CD4-positive, alpha-beta T cell (primary cell): ENCODE measurements at places on chromosomes 6 and 20.

- no peak for DNase-seq
Measured at GRCh38 chr20:36102306-36102705, 52.2 kb upstream of the EPB41L1 start.

GRCh38 chr6:155317186-155317585, 2.9 kb upstream of the TFB1M start:
- DNase-seq: no peak

GRCh38 chr6:52524918-52525317, 51.9 kb downstream of the TRAM2 start:
- DNase-seq: no peak

DNA sequence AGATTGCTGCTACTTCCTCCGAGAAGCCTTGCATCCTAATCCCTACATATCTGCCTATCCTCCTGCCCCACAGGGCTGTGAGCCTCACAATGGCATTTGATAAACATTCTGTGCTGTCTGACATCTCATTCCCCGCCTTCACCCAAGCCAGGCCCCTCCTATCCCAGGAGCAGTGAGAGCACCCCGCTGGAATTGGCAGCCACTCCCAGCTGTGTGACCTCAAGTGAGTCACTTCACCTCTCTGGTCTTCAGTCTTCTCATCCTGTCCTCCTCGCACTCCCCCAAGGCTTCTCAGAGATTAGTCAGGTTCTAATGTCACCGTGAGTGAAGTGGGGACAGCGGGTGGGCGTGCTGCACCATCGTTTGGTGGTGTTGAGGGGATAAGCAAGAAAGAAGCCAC, 81.7 kb downstream of the CDH22 start:
- no peak for DNase-seq

DNA sequence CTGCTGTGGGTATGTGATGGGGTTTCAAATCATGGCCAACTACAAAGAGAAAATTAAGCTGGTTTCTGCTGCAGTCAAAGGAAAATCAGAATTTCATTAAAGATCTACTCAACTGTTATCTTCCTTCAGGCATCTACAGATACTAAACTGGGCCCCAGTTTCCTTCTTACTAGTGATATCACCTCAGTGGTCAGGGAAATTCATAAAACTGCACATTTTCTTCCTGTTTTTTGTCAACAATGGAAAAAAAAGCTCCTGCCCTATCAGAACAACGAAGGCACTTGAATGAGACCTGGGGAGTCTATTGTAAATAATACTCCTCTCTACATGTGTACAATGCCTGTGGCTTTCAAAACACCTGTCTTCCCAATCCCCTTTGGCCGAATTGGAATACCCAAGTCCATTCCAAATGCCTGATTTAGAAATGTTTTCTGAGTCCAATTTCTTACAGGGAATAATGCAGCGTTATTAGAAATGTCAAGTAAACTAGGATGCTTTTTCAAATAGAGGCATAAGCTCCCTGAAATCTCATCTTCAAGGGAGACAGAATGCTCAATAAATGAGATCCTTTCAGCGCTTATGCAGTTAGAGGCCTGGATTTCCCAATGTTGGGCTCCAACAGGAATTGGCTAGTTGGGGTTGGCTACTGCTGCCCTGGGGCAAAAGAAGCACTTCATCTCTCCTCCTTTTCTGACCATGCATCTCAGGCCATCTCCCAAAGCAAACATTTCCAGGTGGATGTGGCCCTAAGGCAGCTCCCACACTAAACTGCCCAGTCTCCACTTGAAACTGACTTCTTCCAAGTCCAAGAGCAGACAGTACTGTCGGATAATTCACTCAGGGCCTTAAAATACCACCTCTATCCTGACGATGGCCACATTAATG, 143.3 kb downstream of the NFATC2 start:
- no peak for DNase-seq

GRCh38 chr6:80922916-80923455, 816.5 kb downstream of the BCKDHB start:
- no peak for DNase-seq

DNA sequence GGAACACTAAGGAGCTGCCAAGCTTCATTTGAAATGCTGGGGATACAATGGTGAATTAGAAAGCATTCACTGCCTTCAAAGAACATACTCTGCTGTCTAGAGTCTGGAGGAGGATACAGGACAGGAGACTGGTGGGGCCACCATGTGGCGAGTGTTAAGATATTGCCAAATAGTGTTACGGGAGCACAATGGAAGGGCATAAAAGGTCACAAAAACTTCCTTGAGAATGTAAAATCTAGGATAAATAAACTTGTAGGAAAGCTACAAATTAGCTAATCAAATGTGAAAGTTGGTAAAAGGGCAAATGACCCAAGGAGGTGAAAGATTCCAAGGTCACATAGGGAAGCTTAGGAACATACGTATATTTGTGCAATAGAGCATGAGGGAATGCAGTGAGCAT, 271.7 kb downstream of the RFPL4B start:
- no peak for DNase-seq

- no peak for DNase-seq
Measured at GRCh38 chr6:139990026-139990686, 615.7 kb upstream of the CITED2 start.

GRCh38 chr6:13413900-13414555, 73.4 kb downstream of the GFOD1 start:
- peak; percentile 39 for DNase-seq

- DNase-seq: no peak
Measured at GRCh38 chr20:10532361-10532760, 97.3 kb downstream of the SLX4IP start.

DNA sequence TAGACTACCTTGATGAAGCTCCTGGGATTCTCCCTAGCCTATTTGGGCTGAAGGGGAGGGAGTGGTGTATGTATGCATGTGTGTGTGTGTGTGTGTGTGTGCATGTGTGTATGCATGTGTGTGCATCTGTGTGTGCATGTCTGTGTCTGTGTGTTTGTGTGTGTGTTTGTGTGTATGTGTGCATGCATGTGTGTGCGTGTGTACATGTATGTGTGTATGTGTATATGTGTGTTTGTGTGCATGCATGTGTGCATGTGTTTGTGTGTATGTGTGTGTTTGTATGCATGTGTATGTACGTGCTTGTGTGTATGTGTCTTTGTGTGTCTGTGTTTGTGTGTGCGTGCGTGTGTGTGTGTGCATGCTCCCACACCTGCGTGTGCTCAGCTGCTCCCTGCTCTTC, 15.4 kb downstream of the FGD2 start:
- DNase-seq: no peak

- no peak for DNase-seq
Measured at GRCh38 chr6:39269961-39270360, 40.7 kb upstream of the KCNK5 start.

GRCh38 chr6:121666814-121667213, 231.4 kb downstream of the GJA1 start:
- DNase-seq: no peak

- DNase-seq: no peak
Measured at GRCh38 chr20:61765871-61766654, 299.6 kb downstream of the TAF4 start.

DNA sequence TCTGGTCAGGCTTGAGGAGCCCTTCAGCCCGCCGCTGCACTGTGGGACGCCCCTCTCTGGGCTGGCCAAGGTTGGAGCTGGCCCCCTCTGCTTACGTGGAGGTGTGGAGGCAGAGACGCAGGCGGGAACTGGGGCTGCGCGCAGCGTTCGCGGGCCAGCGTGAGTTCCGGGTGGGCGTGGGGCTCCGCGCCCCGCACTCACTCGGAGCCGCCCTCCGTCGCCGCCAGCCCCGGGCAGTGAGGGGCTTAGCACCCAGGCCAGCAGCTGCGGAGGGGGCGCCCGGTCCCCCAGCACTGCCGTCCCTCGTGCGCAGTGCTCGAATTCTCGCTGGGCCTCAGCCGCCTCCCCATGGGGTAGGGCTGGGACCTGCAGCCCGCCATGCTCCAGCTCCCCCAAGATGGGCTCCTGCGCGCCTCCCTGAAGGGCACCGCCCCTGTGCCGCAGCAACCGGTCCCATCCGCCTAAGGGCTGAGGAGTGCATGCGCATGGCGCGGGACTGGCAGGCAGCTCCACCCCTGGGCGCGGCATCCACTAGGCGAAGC, 695.9 kb downstream of the EPHA7 start:
- DNase-seq: no peak

DNA sequence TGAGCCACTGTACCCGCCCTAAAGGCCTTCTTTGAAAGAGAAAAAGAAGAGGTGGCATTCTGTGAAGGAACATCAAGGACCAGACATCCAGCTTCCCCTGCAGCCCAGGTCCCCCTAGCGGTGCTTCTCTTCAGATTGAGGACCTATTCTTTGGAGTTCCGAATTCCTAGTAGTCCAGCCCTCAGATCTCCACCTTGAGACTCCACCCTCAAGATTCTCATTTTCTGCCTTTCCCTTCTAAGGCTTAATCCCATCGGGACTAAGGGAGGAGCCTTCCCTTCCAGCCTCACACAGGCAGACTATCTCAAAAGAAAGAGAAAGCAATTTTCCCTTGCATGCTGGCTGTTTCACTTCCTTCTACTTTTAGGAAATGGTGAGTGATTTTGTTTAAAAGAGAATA, 32.5 kb downstream of the MUC22 start:
- peak; percentile 47 for DNase-seq

- no peak for DNase-seq
Measured at GRCh38 chr20:6665621-6666355, 101.7 kb upstream of the BMP2 start.

GRCh38 chr6:30915591-30915946, 1.5 kb downstream of the VARS2 start:
- peak; percentile 7 for DNase-seq

DNA sequence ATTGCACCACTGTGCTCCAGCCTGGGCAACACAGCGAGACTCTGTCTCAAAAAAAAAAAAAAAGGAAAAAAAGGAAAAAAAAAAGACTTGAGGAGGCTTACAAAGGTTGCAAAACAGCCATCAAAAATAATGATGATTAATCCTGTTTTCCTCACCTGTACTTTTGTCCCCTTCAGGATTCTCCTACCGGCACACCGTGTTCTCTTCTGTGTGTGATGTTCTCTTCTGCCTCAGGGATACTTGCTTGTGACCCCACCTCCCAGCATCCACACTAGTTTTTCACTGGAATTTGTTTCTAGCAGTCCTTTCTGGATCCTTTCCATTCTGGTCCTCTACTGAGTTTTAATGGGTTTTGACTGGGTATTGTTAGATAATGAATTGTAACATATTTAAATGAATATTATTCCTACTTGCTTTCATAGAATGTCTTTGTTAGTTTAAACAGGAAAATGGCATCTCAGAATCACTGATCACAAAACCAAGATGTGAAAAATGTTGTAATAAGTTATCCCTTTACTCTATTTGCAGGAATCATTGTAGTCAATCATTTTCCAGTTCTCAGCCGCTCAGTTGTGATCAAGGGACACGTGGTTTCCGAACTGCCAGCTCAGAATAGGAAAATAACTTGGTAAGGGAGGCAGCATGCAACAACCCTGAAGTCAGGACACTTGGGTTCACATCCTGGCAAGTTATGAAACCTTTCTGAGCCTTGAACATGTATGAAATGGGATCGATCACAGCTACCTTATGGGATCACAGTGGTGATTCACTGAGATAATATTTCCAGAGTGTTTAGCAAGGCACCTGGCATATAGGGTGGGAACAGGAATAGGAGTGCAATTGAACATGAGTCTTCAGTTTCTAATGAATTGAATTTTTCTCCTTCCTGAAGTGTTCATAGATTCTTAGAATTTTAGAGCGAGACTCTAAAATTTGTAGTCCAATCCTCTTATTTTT, 8.5 kb downstream of the C6orf89 start:
- no peak for DNase-seq

GRCh38 chr6:41702771-41703494, 32.5 kb downstream of the TFEB start:
- DNase-seq: no peak

DNA sequence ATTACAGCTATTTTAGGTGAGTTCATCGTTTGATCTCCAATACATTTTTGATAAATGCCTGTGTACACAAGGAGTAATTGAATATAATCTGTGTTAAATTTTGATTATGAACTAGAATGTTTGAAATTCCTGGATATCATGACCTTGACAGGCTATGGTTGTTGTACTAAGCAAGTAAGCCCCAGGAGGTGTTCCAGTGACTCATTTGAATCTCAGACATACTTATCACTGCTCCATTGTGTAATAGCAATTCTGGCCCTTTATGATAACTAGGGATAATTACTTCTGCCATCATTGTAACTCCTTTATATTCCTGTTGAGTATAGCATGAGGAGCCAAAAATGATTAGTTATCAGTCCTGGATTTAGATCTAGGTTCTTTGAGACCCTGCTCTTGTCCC, 1424.6 kb upstream of the ADGRB3 start:
- no peak for DNase-seq

DNA sequence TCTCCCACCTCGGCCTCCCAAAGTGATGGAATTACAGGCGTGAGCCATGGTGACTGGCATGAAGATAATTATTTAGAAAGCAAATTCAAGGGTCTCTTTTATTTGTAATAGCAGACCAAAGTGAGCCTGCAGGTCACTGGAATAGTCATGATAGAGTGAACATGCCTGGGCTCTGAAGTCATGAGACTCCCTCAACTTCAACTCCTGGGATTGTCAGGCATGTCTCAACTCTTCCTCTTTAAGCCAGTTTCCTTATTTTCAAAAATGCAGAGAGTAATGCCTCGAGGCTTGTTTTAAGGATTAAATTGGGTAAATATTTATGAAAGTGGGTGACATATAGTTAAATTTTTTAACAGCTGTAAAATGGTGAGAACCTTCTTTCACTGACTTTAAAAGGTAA, 22.7 kb upstream of the HECA start:
- no peak for DNase-seq

- no peak for DNase-seq
Measured at GRCh38 chr6:38703949-38704590, 1.1 kb upstream of the GLO1 start.

- peak; percentile 91 for DNase-seq
Measured at GRCh38 chr6:29748391-29749307, 25.4 kb downstream of the HLA-F start.
